Left ventricle myocardium inferior (tissue), 1 donor: ENCODE measurements at places on chromosomes 1 and 21. TPM values are rescaled to one million over a fixed set of nuclear protein-coding genes. Genes with fewer than 3 reads are reported as not detected.

DNA sequence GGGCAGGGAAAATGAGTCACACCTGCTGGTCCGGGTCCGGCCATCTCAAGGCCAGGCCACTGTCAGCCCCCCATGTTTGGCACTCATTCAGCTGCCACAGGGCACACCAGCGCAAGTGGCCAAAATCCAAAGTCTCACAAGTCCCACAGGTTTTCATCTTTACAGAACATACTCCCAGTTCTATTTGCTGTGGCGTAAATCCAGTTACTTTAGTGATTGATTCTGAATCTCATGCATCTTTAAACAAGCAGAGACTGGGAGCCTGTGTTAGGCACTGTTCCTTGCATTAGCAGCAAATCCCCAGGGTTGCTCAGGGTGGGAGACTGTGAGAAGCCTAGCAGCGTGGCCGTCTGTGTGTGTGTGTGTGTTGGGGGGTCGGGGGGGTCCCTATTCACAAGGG lies 1.1 kb upstream of the SLC2A5 start:
- DNase-seq, result no peak

GRCh38 chr1:212677136-212677535 lies 22.5 kb downstream of the BATF3 start:
- no peak for DNase-seq

DNA sequence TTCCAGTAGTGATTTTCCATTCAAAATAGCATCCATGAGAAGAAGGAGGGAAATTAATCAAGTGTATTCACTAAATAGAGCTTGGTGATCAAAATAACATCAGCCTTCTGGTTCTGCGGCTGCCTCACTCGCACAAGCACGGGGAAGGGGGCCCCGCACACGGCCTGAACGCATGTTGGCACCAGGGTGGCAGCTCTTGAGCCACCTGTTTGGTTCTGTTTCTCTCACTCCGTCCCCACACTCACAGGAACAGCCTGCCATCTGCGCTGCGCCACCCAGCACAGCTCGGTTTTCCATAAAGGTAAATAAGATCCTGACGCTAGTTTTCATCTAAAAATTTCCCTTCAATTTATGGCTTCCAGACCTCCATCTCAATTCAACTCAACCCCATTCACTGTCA lies 49.4 kb downstream of the TIAM1 start:
- no peak for DNase-seq

DNA sequence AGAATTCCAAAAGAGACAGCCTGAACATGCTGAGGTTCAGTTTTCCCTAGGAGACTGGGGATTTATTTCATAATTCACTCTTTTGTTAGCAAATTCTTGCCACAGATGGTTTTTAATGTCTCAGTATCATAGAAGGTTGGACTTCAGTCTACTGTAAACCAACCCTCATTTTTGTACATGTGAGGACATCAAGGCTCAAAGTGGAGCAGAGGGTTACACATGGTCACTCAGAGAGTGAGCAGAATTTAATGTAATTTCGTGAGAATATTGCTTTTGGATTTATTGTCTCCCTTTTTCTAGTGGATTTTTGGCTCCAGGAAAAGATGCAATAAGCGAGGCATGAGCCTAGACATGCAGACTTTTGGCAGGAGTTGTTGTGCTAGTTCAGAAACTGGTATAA lies 210.8 kb upstream of the JUN start:
- DNase-seq, result no peak

DNA sequence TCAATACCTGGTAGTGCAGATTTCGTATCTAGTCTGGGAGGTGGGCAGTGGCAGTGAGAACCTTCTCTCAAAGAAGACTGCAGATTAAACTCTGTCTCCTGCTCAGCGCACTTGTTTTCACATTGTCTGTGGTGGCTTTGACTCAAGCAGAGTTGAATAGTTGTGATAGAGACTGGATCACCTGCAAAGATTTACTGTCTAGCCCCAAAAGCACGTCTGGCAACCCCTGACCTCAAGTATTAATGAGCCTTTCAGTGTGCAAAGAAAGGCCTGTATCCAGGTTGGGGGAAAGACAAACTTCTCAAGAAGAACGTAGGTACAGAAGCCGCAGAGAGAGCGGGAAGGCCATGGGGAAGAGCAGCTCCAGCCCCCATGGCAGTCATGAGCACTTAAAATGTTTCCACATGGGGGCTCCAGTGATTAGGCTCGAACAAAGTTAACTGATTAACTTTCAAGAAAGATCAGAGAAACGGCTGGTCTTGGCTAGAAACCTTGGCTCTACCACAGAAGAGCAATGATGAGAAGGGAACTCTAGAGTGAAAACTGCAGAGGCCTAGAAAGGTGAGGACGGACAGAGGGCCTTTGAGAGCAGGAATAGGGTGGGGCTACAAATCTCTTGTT lies 15.2 kb downstream of the HENMT1 start:
- DNase-seq, result no peak

DNA sequence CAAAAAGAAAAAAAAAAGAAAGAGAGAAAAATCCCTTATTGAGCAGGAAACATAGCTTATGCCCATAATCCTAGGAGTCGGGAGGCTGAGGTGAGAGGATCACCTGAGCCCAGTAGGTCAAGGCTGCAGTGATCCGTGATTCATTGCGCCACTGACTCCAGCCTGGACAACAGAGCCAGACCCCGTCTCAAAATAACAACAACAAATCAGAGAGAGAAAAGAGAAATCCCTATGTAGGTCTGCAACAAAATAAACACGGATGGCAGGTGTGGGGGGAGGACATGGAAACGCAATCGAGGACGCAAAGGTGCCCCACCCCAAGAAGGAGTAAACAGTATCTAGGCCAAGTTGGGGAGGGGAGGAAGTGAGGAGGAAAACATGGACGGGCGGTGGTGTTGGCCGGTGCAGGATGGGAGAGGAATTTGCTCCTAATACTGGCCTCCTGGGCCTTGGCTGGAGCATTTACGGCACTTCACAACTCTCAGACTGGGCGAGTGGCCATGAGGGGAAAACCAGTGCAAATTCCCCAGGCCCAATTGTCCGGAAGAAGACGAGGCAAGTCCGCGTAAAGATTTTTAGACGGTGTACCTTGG lies 609 bp upstream of the CHTOP start:
- DNase-seq, result no peak

DNA sequence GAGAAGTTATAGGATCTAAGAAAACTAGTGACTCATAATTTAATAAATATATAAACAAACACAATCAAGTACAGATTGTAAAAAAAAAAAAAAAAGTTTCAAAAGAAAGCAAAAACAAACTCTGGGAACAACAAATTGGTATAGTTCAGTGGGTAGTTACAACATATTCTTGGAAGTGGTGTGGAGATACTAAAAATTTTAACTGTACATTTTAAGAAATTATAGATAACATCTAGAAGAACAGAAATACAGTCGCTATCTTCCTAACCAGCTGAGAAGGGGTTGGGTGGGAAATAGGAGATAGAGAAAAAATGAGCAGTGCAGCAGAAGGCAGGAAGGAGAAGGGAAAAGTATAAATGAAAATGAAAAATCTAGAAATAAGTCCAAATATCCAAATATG lies 70.5 kb downstream of the LRRC8C start:
- DNase-seq, result no peak

- DNase-seq, result no peak
These were observed 9.9 kb upstream of the GPR161 start for GRCh38 chr1:168146626-168147025.

- DNase-seq, result no peak
These were observed 9.0 kb upstream of the RPTN start for GRCh38 chr1:152167835-152168534.

DNA sequence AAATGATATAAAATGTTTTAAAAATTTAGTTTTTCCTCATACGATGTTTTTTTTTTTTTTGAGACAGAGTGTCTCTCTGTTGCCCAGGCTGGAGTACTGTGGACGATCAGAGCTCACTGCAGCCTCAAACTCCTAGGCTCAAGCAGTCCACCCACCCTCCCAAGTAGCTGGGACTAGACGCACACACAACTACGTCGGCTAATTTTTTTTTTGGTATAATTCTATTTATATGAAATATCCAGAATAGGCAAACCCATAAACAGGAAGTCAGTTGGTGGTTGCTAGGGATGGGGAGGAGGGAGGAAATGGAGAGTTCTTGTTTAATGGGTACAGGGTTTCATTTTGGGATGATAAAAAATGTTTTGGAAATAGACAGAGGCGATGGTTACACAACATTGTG lies 56.5 kb downstream of the WARS2 start:
- DNase-seq, result no peak

Gene ZNF593
- total RNA-seq, result 13.7 TPM

Gene BNIPL
- total RNA-seq, result 0.47 TPM

Gene CD244
- total RNA-seq, result 0.14 TPM

Gene SH3D21
- 1.9 TPM for total RNA-seq

Gene RALGPS2
- 7.5 TPM for total RNA-seq
